Activated T-helper 2 cell treated with anti-CD3 and anti-CD28 coated beads, Interferon-gamma antibody, Interleukin-2, Interleukin-4, amounts not matched to agents 10 μg/mL and 5 μg/mL and 100 μg/mL, durations not matched to agents 14 hours and 24 hours and 36 hours (primary cell): ENCODE measurements at places on chromosomes 7 and 10.

GRCh38 chr7:100567751-100568175 lies 5.9 kb downstream of the SAP25 start:
- no peak for DNase-seq

- DNase-seq, result no peak
These were observed 485.8 kb downstream of the PLXDC2 start for GRCh38 chr10:20302033-20302432.

DNA sequence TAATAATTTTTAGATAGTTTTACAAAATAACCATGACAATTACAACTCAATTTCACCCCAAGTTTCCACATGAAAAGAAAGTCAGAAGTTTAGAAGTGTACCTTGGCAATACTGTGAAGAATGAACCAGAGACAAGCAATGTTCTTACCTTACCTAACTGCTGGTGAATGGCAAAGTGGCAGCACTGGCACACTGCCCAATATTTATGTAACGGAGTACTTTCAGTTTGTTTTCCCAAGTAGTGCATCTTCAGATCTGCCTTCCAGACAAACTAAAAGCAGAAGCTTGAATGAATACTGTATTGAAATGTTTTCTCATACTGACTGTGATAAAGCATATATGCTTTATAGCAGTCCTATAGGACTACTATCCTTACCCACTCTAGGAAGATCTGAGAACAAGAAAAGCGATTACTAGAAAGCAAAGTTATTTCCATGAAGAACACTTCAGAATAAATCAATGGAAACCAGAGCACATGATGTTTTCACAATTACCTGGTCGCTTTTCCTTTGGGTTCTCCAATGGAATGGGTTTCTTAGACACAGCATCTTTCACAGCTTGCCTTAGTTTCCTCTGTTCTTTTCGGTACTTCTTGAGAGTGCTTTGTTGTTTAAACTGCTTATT lies 1.5 kb downstream of the NOC3L start:
- no peak for DNase-seq

- no peak for DNase-seq
These were observed 430.2 kb downstream of the EXOC4 start for GRCh38 chr7:133683182-133683454.

- no peak for DNase-seq
These were observed 329.3 kb downstream of the FRMD4A start for GRCh38 chr10:14001298-14002040.

DNA sequence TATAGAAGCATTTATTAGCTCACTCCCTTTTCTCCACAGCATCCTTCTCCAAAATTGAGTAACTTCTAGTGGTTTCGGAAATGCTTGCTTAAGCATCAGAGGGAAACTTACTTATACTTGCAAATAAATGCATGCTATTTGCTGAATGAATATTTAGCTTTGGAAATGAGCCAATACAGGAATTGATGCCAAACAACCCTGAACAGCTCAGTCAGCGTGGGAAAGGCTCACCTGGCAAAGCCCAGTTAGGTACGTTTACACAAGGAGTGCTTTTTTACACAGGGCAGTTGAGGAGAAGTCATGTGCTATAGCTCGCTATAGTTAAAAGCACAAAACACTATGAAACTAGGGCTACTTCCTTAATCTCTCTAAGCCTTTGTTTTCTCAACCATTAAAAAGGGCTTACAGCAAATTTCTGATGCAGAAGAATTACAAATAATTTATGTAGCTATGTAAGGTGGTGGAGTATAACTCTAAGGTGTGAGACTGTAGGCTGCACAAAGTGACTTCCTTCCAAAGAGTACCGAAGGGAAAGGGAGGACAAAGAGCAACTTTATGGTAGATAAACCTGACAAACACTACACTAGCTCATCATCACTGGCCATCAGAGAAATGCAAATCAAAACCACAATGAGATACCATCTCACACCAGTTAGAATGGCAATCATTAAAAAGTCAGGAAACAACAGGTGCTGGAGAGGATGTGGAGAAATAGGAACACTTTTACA lies 498.2 kb downstream of the PHTF2 start:
- DNase-seq, result no peak
